ENCODE measurements at places on chromosomes 5 and 9.

- no peak for DNase-seq
Observed at GRCh38 chr5:73592551-73592950, 27.0 kb downstream of the UTP15 start.

DNA sequence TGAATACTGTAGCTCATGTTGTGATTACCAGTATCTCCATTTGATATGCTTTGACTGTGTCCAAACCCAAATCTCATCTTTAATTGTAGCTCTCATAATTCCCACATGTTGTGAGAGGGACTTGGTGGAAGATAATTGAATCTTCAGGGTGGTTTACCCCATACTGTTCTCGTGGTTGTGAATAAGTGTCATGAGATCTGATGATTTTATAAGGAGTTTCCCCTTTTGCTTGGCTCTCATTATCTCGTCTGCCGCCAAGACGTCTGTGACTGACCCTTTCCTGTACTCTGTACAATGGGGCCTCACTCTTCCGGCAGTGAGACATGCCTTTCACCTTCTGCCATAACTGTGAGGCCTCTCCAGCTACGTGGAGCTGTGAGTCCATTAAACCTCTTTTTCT is 59.3 kb downstream of the TRIO start:
- DNase-seq, result no peak

GRCh38 chr5:178542455-178542854 is 47.7 kb downstream of the COL23A1 start:
- DNase-seq, result no peak

DNA sequence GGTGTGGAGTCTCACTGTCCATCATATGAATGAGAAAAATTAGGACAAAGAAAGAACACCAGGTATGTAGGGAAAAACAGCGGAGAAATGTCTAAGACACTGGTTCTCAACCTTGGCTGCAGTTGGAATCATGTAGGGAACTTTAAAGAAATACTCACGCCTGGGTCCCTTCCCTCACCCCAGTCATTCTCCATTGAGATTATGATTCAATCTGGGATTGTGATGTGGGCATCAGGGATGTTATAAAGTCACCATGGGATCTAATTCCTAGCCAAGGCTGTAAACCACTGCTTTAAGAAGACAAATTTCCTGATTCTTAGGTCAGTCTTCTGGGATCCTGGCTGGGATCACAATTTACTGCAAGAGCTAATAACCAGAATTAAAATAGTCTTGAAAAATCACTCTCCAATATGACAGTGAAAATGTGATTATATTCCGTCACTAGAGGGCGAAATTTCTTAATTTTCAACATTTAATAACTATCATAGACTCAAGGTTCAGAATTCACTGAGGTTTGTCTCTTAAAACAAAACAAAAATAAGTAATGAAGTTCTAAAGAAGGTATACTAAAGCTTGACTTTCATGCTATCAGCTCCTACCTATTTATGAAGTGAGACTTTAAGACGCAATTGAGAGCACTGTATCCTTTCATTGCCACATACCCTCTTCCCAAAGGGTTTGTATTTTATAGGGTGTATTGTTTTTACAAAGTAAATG is 60.5 kb downstream of the GLDC start:
- no peak for DNase-seq

DNA sequence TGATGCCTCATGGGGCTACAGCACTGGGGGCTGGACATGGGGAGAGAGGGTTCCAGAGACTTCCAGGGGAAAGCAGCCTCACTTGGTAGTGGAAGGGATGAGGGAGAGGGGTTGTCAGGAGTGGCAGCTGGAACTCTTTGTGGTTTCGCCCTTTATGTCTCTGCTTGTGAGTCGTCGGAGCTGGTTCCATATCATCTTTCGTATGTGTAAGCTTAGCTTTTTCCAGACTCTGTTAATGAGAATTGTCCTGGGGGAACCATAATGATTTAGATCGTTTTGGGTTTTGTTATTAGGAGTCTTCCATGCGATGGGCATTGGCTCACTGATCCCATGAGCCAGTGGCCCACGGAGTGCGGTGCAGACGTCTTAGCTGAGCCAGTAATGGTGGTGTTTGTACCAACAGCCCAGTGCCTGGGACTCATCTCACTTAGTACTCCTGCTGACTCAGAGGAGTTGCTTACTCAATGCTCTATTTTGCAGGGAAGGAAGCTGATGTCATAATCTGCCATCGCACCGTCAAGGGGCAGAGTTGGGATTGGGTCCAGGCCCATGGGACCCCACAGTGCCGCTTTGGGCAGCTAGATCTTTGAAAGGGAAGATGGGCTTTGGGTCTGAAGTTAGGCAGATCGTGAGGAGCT is 48.5 kb downstream of the NEK6 start:
- DNase-seq, result no peak

DNA sequence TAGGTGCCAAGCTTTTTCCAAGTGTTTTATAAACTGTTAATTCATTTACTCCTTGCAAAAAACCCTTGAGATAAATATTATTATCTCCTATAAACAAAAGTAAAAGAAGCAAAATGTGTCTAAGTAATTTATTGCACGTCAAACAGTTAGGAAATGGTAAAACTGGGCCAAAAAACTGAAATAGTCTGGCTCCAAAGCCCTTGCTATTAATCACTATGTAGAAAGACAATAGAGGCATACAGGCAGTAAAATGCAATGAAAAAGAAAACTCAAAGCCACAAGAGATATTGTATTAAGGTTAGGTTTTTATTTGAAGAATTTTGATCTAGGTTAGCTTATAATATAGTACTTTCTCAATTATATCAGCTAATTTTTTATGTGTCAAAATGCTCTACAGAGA is 457.7 kb downstream of the ANXA1 start:
- DNase-seq, result no peak

GRCh38 chr5:60148366-60148765 is 254.8 kb upstream of the PDE4D start:
- DNase-seq, result no peak

DNA sequence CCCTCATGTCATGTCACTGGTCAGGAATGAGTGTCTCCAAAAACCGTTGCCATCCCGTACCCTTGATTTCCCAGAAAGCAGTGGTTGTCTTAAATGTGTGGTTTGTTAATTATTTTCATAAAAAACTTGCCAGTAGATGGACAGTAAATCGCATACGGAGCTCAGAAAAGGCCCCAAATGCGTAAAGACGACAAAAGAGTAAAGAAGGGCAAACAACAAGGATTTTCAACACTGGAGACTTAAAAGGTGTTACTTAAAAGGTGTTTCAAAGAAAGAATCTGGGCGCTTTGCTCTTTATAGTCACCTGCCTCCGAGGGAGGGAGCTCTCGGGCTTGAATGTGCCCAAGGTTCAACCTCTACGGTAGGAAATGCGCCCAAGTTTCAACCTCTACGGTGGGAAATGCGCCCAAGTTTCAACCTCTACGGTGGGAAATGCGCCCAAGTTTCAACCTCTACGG is 734 bp downstream of the KIF27 start:
- no peak for DNase-seq

- no peak for DNase-seq
Observed at GRCh38 chr9:125683486-125683885, 23.5 kb downstream of the MAPKAP1 start.

GRCh38 chr9:127358023-127358535 is 38.9 kb upstream of the SLC2A8 start:
- no peak for DNase-seq

DNA sequence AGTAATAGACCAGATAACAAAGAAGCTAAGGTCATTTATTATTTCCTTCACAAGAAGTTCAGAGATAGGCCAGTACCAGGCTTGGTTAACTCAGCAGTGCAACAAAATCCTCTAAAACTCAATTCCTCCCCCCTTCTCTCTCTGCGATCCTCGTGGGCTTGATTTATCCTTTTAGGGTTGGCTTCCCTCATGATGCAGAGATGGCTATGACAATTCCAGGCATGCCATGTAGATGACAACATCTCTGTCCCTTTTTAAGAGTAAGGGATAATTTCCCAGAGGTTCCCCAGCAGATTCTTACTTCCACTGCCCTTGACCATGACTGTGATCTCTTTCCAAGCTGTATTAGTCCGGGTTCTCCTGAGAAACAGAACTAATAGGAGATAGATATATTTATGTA is 28.7 kb upstream of the DAP start:
- no peak for DNase-seq

DNA sequence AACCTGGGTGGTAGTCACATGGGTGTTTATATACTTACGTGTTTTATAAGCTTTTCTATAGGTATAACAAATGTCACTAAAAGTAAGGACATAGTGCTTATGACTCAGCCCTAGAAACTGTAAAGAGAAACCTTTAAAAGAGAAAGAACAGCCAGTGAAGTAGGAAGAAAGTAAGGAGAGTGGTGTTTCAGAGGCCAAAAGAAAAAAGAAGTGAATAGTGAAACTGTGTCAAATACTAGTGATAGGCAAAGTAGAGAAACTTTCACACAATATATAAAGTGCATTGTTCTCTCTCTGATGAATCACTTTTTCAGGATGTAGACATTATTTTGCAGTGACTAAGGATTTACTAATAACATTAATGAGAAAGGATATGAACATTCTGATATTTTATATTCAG is 74.2 kb upstream of the SUSD1 start:
- no peak for DNase-seq

DNA sequence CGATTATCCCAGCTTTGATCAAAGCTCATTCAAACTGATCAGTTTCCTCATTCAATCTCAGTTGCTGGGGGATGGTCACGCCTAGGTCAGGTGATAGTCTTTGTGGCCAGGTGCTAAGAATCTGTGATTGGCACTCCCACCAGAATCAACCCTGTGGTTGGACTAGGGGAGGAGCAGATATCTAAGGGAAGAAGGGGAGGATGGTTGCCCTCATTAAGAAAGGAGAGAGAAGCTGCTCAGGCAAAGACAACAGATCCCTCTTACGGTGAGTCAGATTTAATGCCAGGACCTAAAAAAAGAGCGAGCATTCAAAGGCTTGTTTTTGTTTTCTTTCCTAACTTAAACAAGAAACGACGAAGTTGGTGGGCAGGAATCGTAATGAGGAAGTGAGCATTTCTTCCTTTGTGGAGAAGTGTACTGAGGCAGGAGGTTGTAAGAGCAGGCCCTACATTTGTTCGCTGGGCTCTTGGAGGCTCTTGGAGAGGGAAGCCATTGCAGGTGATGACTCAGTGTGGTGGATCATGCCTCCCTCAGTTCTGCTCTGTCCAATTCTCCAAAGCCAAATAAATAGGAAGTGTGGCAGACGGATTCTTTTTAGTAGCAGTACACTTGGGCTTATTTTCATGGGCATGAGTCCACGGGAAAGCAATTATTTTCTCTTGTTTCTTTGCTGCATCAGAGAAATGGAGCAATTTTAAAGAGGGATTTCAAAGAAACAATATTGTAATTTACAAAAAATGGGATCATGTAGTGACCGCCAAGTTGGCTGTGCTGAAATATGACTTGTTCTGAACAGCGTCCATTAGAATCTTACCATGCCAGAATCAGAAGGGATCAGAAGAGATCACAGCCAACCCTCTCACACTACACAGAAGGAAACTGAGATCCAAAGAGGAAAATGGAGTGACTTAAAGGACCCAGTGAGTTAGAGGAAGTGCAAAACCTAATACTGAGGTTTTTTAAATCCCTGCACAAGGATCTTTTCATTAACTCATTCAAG is 18.7 kb upstream of the TGFBR1 start:
- no peak for DNase-seq

DNA sequence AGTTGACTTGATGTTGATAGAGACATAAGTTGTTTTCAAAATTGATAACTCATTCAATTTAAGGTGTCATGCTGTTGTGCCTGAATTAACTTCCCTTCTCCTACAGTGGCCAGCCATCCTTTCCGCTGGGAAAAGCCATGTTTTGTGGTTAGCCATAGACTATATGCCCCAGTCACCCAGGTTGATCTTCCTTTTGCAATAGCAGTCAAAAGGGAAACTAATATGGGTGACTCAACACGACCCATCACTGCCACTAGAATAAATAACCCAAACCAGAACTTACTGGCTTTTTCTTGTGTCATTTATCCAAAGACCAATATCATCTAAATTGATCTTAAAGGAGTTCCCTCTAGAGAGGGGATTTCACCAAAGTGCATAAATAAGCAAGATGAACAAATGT is 87.4 kb downstream of the PTCD2 start:
- no peak for DNase-seq

- no peak for DNase-seq
Observed at GRCh38 chr9:114608525-114608796, 2.6 kb upstream of the TMEM268 start.

- DNase-seq, result no peak
Observed at GRCh38 chr5:157308836-157309465, 43.0 kb downstream of the CYFIP2 start.

- no peak for DNase-seq
Observed at GRCh38 chr5:77080905-77081304, 6.2 kb downstream of the ZBED3 start.

Measured in caudate nucleus (tissue), 63 donors.